NCI-H1694 treated with DMSO at 0.1 percent for 48 hours (cell line): ENCODE measurements at places on chromosomes 6 and 20.

DNA sequence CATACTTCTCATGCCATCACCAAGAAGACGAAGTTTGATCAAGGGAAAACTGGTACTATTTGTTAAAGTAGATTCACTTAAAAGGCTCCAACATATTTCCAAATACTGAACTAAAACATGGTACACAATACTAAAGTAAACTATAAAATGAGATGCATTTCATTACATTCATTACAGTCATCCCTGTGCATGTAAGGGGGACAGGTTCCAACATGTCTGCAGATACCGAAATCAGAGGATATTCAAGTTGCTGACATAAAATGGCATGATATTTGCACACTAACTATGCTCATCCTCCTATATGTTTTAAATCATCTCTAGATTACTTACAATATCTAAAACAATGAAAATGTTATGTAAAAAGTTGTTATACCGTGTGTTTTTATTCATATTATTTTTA, 893.9 kb upstream of the MANEA start:
- no peak for DNase-seq

DNA sequence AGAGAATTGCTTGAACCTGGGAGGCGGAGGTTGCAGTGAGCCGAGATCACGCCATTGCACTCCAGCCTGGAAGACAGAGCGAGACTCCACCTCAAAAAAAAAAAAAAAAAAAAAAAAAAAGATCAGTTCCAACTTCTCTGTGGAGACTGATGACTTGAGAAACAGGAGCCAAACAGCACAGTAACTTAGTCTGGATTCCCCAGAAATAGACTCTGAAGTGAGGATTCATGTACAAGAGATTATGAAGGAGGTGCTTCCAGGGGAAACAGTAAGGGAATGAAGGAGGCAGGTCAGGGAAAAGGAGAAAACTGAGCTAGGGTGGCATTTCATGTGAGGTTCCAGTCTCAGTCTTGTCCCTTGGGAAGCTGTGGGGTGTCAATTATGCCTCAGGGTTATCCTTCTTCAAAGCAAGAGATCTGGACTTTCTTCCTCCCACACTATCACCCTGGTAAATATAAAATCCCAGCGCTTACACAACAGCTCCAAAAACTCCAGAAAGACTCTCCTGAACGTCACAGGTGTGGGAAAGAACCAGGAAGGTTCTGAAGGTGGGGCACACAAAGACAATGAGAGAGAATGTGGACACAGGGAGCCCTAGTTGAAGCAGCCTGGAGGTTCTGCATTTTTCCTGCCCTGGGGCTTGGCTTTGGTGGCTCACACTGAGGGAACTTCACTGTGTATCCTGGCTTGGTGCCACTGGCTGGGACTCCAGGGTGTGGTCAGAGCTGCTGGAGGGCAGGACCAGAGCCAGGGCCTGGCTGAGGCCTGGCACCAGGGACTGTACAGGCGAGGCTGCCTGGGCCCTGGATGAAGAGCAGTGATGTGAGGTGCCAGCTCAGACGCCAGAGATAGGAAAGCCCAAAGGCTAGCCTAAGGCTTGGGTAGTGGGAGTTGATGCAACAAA, 46.8 kb downstream of the PCNA start:
- no peak for DNase-seq

GRCh38 chr6:35148167-35148741, 7.1 kb upstream of the TCP11 start:
- no peak for DNase-seq

- DNase-seq, result no peak
These were observed 27.4 kb downstream of the KCNG1 start for GRCh38 chr20:50995506-50995905.

- peak; percentile 75 for DNase-seq
These were observed 373.5 kb upstream of the BTBD3 start for GRCh38 chr20:11544029-11544678.

DNA sequence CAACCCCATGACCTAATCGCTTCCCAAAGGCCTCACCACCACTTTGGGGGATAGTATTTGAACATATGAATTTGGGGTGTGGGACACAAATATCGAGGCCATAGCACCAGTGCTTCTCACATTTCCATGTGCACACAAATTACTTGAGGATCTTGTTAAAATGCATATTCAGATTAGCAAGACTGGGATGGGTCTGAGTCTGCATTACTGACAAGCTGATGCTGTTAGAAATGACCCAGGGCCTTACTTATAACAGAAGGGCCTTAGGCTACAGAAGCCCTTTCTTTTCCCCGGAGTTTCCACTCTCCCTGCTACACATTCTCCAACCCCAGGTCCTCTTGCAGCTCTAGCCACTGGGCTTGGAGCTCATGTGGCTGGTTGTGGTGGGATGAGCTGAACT, 141.5 kb upstream of the LRFN2 start:
- DNase-seq, result no peak

- no peak for DNase-seq
These were observed 11.3 kb downstream of the PAQR8 start for GRCh38 chr6:52373151-52373690.

DNA sequence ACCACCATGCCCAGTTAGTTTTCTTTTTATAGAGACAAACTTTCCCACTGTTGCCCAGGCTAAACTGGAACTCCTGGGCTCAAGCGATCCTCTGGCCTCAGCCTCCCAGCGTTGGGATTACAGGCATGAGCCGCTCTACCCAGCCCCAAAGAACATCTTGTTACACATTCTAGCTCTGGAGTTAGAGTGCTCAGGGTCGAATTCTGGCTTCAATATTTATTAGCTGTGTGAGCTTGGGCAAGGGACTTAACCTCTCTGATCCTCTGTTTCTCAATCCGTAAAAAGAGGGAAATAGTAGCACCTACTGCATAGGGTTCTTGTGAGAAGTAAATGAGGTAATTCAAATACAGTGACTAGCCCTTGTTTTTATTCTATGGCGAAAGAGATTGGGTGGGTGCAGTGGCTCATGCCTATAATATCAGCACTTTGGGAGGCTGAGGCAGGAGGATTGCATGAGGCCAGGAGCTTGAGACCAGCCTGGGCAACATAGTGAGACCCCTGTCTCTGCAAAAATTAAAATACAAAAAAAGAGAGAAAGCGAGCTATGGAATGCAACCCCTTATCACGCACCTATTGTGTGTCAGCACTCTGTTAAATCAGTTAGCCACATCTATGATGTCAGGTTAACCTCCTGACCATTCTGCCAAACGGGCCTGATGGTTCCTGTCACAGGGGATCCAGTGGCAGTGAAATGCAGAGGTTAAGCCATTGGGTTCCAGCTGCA, 19.7 kb downstream of the BCAS4 start:
- no peak for DNase-seq

DNA sequence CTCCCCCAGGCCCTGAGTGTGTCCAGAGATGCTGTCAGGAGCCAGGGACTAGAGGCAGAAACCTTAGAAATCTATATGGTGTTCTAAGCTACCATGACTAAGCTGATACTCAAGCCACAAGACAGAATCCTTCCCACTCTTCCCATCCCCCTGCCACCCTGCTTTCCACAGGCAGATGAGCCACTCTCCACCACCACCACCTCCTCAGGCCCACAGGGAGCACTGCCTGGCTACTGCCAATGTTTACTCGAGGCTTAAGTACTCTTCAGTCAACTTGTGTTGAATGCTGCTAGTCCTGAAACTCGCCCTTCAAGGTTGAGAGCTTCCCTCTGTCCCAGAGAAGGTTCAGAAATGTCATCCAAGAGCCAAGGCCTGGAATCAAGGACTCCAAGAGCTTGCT, 56.2 kb downstream of the CENPW start:
- DNase-seq, result no peak

GRCh38 chr6:168995526-168996355, 257.9 kb downstream of the THBS2 start:
- no peak for DNase-seq

DNA sequence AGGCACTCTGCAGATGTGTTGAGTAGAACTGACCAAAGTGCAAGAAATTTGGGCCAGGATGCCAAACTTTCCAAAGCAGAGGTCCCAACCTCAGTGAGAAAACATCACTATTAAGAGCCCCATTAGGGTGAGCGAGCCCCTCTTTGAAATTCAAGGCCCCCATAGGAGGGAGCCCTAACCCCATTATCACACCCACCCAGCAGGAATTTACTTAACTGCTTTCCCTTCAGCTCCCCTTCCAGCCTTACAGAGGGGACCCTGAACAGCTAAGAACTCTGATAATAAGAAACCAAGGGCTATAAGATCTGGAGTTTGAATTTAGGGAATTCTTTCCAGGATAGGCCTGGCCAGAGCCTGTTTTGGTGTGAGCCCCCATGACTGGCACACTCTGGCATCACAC, 130.6 kb downstream of the NFATC2 start:
- DNase-seq, result no peak

DNA sequence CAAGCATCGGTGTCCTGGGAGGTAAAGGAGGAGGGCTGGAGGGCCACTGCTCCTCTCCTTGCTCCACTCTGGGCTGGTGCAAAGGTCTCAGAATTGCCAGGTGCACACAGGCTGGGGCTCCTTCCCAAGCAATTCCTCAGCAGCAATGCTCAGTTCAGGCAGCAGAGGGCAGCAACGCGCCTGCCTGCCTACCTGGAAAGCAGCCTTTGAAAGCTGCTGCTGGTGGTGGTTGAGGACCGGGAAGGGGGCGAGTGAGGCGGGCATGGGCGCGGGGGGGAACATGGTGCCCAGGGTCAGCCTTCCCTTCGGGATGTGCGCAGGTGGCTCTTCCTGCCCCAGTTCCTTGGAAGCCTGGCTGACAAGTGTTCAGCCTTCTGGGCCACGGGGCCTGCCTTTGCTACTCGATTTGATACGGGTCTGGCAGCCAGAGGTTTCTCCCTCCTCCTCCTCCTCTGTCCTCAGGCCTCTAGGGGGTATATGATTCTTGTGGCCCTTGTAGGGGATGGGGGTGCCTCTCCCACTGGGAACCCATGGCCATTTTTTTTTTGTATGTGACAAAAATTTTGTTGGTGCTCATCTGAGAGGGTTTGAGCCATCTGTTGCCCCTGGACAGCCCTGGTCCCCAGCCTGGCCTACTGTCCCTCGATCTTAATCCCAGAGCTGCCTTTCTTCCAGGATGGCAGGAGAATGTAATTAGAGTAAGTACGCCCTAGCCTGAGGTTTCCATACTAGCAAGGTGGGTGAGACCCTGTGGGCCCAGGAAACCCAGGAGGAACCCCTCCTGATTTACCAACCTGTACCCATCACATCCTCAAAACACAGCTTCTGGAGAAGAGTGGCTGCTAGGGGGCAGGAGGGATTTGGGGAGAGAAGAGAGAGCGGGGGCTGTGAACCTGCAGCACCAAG, 20.1 kb downstream of the MRPS18A start:
- peak; percentile 39 for DNase-seq

GRCh38 chr20:63223121-63223825, 7.3 kb upstream of the YTHDF1 start:
- peak; percentile 13 for DNase-seq
